ENCODE measurements at places on chromosomes 13 and 19. TPM values are rescaled to one million over a fixed set of nuclear protein-coding genes. Genes with fewer than 3 reads are reported as not detected.

Gene KANK3
- polyA plus RNA-seq: 0.16 TPM

Gene KLK12
- polyA plus RNA-seq: not detected

DNA sequence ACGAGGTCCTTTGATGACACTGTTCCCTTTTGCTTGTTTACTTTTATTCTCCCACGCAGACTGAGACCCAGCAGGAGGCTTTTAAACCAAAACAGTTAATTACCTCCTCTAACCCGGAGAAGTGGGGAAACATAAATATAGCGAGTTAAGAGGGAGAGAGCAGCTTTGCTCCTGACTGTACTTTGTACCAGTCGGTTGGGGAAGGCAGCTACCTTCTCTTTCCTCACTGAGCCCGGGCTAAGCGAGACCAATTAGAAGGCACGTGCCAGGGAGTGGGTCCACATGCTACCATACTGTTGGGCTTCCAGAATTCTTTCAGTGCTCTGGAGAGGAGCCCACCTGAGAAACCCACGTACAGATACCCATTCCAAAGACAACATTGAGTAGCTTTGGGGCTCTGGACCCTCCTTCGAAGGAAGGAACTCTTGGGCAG lies 124.2 kb downstream of the ZIC5 start:
- H3K36me3 ChIP-seq: no peaks in the 10 kb centered on the region
- no peaks in the 10 kb centered on the region for H3K27me3 ChIP-seq
- H3K27ac ChIP-seq: no peak overlapping the region
- H3K4me3 ChIP-seq: no peak overlapping the region
- no peak for DNase-seq
- H3K4me1 ChIP-seq: no peaks in the 10 kb centered on the region

Gene ZNF763
- 1.3 TPM for polyA plus RNA-seq

- H3K4me1 ChIP-seq: peaks cover 4% of the 10 kb centered on the region
- no peak for DNase-seq
- no peaks in the 10 kb centered on the region for H3K27me3 ChIP-seq
- H3K27ac ChIP-seq: no peak overlapping the region
These were observed 72.2 kb downstream of the CEBPG start for GRCh38 chr19:33445442-33446329.

- DNase-seq: no peak
- no peaks in the 10 kb centered on the region for H3K4me1 ChIP-seq
- H3K27me3 ChIP-seq: no peaks in the 10 kb centered on the region
- H3K4me3 ChIP-seq: no peak overlapping the region
- peaks cover 24% of the 10 kb centered on the region for H3K36me3 ChIP-seq
These were observed 59.0 kb downstream of the KLF2 start for GRCh38 chr19:16383584-16384161.

DNA sequence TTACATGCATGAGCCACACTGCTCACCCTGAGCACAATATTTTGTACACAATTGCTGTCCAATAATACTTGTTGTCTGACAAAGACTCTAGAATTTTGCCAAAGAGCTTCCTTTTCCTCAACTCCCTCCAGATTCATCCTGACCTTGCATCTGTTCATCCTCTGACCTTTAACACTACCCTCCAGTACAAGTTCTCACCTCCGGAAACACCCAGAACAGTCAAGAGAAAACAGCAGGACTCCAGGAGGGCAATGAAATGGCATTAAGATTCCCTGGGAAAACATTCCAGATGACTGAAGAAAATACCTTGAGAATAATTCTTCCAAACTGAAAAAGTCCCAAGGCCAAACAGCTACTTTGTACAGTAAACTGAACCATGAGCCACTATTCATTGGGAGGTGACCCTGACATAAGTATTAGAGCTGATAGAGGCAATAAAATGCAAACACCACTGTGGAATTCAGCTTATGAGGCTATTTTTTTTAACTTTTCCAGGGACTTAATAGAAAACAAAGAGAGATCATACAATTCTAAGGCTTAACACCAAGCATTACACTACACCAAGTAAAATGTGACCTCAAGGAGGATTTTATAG lies 15.7 kb upstream of the COG3 start:
- H3K4me1 ChIP-seq: peaks cover 7% of the 10 kb centered on the region
- no peaks in the 10 kb centered on the region for H3K27me3 ChIP-seq
- no peak overlapping the region for H3K4me3 ChIP-seq
- no peaks in the 10 kb centered on the region for H3K36me3 ChIP-seq

Gene MISP
- 25.4 TPM for polyA plus RNA-seq

GRCh38 chr13:33119856-33120543 lies 103.8 kb downstream of the KL start:
- peak overlapping the region; percentile 47 for H3K4me3 ChIP-seq
- peak; percentile 60 for DNase-seq
- H3K27me3 ChIP-seq: no peaks in the 10 kb centered on the region
- H3K27ac ChIP-seq: peak overlapping the region; percentile 79

Gene ZNF780B
- polyA plus RNA-seq: 5.3 TPM

DNA sequence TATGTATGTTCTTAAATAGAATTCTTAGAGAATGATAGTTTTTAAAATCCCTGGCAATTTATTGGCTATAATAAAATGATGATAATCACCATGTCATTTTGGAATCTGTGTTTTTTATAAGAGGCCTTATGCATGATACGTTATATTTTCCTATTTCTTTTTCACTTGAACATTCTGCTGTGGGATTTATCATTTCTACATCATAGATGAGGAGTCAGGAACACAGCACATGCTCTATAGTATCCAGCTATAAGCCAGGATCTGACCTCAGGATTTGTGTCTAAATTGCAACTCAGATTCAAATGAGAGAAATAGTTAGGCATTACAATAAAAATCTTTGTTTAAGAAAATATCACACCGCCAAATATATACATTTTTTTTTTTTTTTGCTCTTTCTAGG lies 928.0 kb downstream of the EFNB2 start:
- no peaks in the 10 kb centered on the region for H3K36me3 ChIP-seq
- no peak overlapping the region for H3K4me3 ChIP-seq
- no peaks in the 10 kb centered on the region for H3K27me3 ChIP-seq
- H3K27ac ChIP-seq: no peak overlapping the region

Gene MYH14
- 0.55 TPM for polyA plus RNA-seq

- H3K27me3 ChIP-seq: no peaks in the 10 kb centered on the region
- no peaks in the 10 kb centered on the region for H3K36me3 ChIP-seq
- no peaks in the 10 kb centered on the region for H3K4me1 ChIP-seq
- no peak for DNase-seq
- H3K4me3 ChIP-seq: no peak overlapping the region
These were observed 160.6 kb downstream of the URI1 start for GRCh38 chr19:30102666-30103065.

DNA sequence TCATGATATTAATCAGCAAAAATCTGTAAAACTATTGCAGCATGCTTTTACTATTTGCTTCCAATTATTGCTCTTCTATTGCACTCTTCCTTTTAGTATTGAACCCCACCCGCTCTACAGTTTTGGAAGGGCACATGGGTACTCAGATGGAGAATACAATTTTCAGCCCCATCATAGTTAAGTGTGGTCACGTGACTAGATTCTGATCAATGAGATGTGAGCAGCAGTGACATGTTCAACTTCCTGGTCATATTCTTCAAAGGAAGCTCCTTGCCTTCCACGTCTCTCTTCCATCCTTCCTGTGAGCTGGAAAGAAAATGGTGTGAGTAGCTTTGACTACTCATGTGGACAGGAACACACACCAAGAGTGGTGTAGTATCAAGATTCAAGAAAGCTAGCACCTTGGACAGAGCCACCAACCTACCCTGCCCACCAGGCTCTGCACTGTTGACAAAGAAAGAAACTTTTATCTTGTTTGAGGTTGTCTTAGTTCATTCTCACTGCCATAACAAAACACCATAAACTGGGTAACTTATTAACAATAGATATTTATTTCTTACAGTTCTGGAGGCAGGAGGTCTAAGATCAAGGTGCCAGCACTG lies 3.8 kb upstream of the FGF14 start:
- DNase-seq: no peak
- H3K36me3 ChIP-seq: no peaks in the 10 kb centered on the region
- no peak overlapping the region for H3K27ac ChIP-seq
- H3K27me3 ChIP-seq: peaks cover 21% of the 10 kb centered on the region

DNA sequence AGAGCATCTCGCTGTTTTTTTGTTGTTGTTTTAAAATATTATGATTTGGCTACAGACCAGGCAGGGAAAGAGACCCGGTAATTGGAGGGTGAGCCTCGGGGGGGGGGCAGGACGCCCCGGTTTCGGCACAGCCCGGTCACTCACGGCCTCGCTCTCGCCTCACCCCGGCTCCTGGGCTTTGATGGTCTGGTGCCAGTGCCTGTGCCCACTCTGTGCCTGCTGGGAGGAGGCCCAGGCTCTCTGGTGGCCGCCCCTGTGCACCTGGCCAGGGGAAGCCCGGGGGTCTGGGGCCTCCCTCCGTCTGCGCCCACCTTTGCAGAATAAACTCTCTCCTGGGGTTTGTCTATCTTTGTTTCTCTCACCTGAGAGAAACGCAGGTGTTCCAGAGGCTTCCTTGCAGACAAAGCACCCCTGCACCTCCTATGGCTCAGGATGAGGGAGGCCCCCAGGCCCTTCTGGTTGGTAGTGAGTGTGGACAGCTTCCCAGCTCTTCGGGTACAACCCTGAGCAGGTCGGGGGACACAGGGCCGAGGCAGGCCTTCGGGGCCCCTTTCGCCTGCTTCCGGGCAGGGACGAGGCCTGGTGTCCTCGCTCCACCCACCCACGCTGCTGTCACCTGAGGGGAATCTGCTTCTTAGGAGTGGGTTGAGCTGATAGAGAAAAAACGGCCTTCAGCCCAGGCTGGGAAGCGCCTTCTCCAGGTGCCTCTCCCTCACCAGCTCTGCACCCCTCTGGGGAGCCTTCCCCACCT lies 183.3 kb downstream of the KDM4B start:
- no peak for DNase-seq
- peaks cover 8% of the 10 kb centered on the region for H3K36me3 ChIP-seq
- H3K4me1 ChIP-seq: peaks cover 18% of the 10 kb centered on the region

DNA sequence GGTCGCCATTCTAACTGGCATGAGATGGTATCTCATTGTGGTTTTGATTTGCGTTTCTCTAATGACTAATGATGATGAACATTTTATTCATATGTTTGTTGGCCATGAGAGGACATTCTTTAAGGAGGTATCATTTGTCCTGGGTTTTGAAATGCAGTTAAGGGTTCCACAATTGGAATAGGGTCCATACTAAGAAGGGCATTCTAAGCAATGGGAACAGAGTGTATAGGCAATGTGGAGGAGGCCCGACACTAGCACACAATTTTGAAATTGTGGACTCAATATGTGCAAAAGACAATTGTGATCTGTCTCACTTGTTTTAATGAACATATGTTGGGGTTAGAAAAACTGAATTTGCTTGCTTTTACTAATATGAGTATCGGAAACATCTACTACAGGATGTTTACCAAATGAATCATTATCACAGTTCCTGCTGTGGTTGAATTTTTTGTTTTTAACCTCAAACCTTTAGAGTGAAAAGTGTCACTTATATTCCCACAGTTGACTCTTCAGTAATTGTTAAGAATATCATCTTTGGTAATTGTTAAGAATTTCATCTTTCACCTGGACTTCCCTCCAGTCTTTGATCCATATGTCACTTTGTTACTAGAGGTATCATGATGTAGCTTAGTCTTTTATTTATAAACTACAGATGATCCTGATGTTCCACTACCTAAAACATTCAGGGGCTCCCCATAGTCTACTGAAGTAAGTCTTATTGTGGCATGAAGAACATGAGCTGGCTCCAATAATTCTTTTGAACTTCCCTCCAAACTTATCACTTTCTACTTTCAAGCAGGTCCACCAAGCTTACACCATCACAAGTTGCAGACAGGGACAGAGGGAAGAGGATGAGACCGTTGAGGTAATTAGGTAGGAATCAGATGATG lies 109.7 kb upstream of the KLF12 start:
- peaks cover 11% of the 10 kb centered on the region for H3K4me1 ChIP-seq
- H3K27me3 ChIP-seq: no peaks in the 10 kb centered on the region
- H3K27ac ChIP-seq: peak overlapping the region; percentile 36
- no peaks in the 10 kb centered on the region for H3K36me3 ChIP-seq
- no peak for DNase-seq

GRCh38 chr13:99442273-99442895 lies 58.9 kb upstream of the TM9SF2 start:
- peaks cover 15% of the 10 kb centered on the region for H3K27me3 ChIP-seq
- no peaks in the 10 kb centered on the region for H3K4me1 ChIP-seq
- H3K27ac ChIP-seq: no peak overlapping the region
- H3K36me3 ChIP-seq: no peaks in the 10 kb centered on the region
- H3K4me3 ChIP-seq: no peak overlapping the region
- DNase-seq: no peak

Gene OR4F17
- polyA plus RNA-seq: not detected

GRCh38 chr19:7631577-7631976 lies 1.9 kb downstream of the PCP2 start:
- DNase-seq: no peak
- no peaks in the 10 kb centered on the region for H3K27me3 ChIP-seq
- H3K27ac ChIP-seq: no peak overlapping the region
- no peak overlapping the region for H3K4me3 ChIP-seq

Gene GNA15
- polyA plus RNA-seq: 71.9 TPM

Gene WDR88
- polyA plus RNA-seq: not detected

DNA sequence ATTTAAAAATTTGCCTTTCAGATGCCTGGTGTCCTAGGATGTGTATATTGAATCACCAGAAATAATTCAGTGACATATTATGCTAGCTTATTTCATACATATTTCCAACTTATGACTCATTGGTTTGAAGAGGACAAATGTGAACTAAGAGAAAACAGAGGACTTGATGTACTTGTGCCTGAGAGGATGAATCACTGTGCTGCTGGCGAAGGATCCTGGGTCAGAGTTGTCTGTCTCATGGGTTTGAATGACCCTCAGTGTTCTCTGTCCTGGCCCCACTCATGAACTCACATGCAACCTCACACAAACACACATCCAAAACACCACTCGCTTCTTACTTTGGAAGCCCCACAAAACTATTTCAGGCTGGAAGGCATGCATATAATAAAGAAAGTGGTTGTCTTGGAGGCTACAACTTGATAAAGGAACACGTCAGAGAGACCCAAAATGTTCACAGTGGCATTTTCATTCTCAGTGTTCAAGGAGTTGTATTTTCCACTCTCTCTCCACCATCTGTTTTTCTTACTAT lies 129.0 kb upstream of the SPRY2 start:
- H3K36me3 ChIP-seq: no peaks in the 10 kb centered on the region
- H3K4me3 ChIP-seq: no peak overlapping the region
- no peaks in the 10 kb centered on the region for H3K27me3 ChIP-seq
- peak overlapping the region; percentile 55 for H3K27ac ChIP-seq

GRCh38 chr19:39970425-39970674 lies 615 bp upstream of the PSMC4 start:
- H3K27ac ChIP-seq: peak overlapping the region; percentile 92
- peaks cover 19% of the 10 kb centered on the region for H3K36me3 ChIP-seq
- no peak for DNase-seq

Gene AMER2
- not detected for polyA plus RNA-seq

DNA sequence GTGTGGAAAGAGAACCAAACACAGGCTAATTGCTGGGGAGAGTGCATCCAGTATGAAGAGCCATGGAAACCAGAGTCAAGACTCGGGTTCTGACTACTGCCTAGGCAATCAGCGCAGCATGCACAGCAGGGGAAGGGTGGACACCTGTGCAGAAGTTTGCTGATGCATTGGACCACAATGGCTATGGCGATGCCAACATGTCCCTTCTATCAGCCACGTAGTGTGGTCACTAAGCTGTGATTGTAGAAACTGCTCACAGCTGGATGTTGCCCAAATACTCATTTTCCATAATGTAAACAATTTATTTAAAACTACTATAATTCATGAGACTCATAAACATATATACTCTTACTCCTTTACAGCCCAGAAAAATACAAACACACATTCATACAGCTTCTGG lies 1718.2 kb downstream of the EFNB2 start:
- H3K27ac ChIP-seq: no peak overlapping the region
- DNase-seq: no peak
- H3K27me3 ChIP-seq: no peaks in the 10 kb centered on the region
- no peak overlapping the region for H3K4me3 ChIP-seq
- no peaks in the 10 kb centered on the region for H3K4me1 ChIP-seq
